GM12864 (cell line): ENCODE measurements at places on chromosomes 2 and 18.

- DNase-seq, result no peak
These were observed 140.6 kb upstream of the ID2 start for GRCh38 chr2:8541223-8541622.

- no peak for DNase-seq
These were observed 56.4 kb upstream of the KCNG2 start for GRCh38 chr18:79741362-79741700.

DNA sequence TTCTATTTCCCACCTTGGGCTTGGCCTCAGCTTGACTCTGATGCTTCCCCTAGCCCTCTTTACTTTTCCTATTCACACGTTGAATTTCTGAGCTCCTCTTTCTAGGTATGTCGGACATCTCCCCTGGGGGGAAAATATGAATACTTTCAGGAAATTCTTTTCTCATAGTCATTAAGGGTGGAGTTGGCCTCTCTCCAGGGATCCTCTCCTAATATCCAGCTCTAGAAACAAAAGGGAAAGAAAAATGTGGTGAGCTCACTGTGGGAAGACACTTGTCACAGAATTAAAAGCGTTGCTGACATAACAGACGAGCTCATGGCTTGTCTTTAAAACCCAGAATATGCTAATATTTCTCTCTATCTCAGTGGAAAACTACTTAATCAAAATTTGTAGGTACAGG lies 132.7 kb upstream of the MEX3C start:
- no peak for DNase-seq

DNA sequence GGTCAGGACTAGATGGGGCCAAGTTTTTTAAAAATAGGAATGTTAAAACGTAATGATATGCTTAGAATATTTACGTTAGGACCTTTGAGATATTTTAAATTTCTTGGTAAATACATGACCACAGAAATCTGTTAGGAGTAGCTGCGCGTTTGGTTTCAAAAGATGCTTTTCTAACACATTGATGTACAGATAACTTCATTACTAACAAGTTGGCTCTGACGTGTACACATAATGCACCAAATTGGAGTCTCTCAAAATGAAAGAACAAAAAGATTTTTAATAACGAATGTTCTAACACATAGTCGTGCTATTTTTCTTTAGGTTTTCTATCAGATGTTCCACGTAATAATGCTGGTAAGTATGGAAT lies 608 bp downstream of the PHOSPHO2 start:
- DNase-seq, result no peak

- DNase-seq, result no peak
These were observed 95.0 kb downstream of the MSH2 start for GRCh38 chr2:47497843-47498460.

GRCh38 chr2:8456151-8457091 lies 225.4 kb upstream of the ID2 start:
- no peak for DNase-seq

DNA sequence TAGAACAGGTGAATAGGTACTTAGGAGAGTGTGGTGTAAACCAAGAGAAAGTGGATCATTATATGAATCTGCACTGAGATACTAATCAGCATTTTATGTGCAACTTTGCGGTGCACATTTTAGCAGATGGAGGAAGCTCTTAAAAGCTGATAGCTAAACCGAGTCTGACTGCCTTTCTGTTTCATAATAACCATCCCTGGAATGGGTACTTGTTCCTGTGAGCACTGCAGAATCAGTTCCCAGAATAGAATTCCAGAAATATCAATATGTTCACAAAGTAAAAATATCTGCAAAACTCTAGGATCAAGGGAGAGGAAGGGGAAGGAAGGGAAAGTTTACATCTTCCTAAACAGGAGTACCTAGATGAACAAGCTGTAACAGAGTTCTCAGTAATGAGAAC lies 432.2 kb upstream of the HNRNPA3 start:
- DNase-seq, result no peak

- peak; percentile 58 for DNase-seq
These were observed 36.9 kb upstream of the SLC14A1 start for GRCh38 chr18:45686891-45687611.

- DNase-seq, result no peak
These were observed 176.4 kb upstream of the TCF4 start for GRCh38 chr18:55764386-55764785.

- DNase-seq, result no peak
These were observed 639.9 kb upstream of the PIK3C3 start for GRCh38 chr18:41315134-41315533.

DNA sequence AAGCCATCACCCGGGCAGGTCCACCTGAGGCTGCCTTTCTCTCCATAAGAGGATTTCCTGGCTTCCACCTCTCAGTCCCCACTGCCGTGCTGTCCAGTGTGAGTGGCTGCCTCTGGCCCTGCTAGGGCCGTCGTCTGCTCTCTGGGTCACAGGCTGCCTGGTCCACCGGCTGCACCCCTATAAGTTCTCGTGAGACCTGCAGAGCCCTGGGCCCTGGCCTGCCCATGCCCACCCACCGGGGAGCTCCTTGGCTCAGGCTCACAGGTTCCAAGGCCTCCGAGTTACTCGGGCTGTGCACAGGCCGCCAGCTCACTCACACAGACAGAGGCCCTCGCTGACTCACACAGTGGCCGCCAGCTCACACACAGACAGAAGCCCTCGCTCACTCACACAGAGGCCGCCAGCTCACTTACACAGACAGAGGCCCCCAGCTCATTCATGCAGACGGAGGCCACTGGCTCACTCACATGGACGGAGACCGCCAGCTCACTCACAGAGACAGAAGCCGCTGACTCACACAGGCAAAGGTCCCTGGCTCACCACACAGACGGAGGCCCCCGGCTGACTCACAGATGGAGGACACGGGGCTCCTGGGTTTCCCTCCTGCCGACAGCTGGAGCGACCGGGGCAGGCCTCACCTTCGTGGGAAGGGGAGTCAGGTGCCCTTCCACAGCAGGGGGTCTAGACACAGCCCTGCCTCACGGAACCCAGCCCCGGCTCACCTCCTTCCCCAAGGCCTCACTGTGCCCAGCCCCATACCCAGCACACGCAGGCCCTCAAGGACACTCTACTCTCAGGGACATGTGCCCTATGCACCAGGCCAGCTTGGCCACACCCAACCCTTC lies 334.1 kb upstream of the MYT1L start:
- DNase-seq, result no peak

DNA sequence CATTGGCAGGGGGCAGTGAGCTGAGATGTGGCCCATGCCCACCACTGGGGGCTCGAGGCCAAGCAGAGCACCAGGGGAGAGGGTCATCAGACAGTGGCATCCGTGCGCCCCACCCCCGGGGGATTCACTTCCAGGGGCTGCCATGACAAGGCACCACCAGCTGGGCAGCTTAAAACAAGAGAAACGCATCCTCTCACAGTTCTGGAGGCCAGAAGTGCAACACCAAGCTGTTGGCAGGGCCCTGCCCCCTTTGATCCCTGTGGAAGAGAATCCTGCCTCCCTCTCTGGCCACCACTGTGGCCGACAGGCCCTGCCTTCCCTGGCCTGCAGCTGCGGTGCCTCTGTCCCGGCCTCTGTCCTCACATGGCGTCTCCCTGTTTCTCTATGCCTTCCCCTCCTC lies 187.7 kb upstream of the ID2 start:
- DNase-seq, result no peak

- no peak for DNase-seq
These were observed 10.5 kb downstream of the MAP3K2 start for GRCh38 chr2:127377262-127377661.

DNA sequence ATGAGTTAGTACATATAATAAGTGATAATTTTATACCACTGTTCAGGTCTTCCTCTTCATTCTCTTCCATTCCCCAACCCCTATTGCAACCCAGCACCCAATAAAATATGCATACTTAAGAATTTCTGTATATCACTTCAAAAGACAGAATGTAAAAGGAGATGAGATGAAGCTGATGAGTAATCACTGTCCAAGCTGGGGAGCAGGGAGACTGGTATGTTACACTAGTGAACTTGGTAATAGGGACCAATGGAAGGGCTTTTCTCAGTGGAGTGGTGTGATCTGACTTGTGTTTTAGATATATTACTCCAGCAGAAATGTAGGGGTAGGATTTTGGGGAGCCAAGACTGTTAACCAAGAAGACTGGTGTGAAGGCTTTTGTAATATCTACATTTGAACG lies 18.0 kb upstream of the ARHGAP28 start:
- no peak for DNase-seq

- no peak for DNase-seq
These were observed 123.6 kb upstream of the NETO1 start for GRCh38 chr18:72991379-72991778.

GRCh38 chr2:165958313-165958960 lies 4.9 kb upstream of the TTC21B start:
- no peak for DNase-seq

GRCh38 chr2:240957656-240958365 lies 40.6 kb upstream of the SNED1 start:
- no peak for DNase-seq

DNA sequence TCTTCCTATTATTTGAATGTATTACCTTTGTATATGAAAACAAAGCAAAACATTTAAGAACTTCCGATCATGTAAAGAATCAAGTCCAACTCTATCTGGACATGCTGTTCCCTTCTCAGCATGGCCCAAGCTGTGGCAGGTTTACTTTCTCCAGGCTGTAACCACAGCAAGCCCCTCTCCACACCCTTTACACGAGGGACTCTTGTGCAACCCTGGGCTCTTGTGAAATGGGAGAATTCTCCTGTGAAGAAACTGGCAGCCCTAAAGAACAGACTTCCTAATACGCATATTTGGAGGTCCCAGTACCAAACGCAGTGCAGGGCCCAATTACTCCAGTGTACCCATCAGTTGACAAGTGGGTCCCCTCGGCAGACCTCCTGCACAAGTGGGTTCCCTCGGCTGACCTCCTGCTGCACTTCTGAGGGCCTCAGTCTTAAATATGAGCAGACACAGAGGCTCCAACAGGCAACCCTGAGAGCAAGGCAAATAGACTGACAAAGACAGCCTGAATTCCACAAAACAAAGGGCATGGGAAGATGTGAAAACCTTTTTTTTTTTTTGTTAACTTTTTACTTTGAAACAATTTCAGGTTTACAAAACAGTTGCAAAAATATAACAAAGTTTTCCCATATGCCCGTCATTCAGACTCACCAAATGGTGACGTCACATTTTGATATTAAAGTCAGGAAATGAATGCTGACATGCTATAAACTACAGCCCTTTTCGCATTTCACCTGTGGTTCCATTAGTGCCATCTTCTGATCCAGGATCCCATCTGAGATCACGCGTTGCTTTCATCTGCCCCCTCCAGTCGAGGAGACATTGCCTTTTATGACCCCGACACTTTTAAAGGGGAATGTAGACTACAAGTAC lies 78.2 kb downstream of the FBXO15 start:
- no peak for DNase-seq

GRCh38 chr2:238727585-238728329 lies 120.1 kb upstream of the TWIST2 start:
- no peak for DNase-seq

DNA sequence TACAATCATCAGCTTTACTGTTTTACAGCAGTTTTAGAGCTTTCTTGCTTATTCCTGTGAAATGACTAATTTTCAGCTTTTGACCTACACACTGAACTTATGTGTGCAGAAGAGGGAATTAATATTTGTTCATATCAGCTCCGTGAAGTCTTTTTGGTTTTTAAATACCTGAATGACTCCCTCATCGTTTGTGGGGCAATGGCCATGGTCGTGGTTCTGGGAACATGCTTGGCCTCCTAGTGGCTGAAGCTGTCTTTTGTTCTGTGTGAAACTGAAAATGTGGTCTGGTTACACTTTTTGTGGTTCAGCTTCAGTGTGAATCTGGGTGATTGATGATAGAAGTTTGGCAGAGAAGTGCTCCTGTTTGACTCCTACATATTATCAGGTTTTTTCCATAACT lies 408.1 kb downstream of the THSD7B start:
- DNase-seq, result peak; percentile 18

GRCh38 chr2:207621501-207622039 lies 3.6 kb downstream of the METTL21A start:
- DNase-seq, result no peak

GRCh38 chr2:153474876-153475435 lies 3.6 kb downstream of the RPRM start:
- no peak for DNase-seq

- no peak for DNase-seq
These were observed 159.7 kb upstream of the FBXO11 start for GRCh38 chr2:48066000-48066399.

DNA sequence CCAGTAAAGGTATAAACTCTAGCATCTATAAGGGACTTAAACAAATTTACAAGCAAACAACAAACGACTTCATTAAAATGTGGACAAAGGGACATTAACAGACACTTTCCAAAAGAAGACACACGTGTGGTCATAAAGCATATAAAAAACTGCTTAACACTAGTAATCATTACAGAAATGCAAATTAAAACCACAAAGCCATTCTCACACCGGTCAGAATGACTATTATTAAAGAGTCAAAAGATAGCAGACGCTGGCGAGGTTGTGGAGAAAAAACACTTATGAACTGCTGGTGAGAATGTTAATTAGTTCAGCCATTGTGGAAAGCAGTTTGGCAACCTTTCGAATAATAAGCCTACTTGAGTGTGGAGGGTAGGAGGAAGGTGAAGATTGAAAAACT lies 217.1 kb upstream of the DLGAP1 start:
- no peak for DNase-seq

GRCh38 chr2:238988105-238988504 lies 140.2 kb downstream of the TWIST2 start:
- no peak for DNase-seq

DNA sequence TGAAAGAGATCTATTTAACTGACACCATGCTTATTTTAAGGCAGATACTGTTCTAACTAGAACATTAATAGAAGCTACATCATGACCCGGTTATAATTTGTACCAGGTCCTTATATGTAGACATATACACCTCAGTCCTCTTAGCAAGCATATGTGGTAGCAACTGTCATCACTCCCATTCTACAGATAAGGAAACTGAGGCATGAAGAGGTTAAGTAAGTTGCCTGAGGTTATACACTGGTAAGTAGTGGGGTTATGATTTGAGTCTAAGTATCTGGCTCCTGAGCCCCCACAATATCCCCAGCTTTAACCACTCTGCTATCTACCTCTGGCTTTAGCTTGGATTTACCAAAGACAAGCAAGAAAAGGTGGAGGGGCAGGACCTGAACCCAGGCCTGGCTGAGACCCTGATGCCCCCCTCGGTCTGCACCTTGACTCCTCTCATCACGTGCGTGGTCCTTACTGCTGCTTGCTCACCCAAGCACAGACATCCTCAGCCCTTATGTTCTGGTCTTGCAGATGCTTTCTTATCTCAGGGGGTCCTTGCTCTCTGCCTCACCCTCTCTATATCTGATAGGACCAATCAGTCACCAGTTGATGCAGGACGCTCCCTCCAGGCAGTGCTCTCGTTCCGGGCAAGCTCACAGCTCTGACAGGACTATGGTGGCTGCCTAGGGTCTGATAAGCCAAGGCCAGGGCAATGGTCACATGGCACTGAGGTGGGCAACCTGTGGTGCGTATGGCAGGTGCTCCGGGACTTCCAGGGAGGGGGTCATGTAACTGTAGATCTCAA lies 4.0 kb downstream of the DYSF start:
- DNase-seq, result no peak
